ENCODE measurements at places on chromosomes 11 and 22.

DNA sequence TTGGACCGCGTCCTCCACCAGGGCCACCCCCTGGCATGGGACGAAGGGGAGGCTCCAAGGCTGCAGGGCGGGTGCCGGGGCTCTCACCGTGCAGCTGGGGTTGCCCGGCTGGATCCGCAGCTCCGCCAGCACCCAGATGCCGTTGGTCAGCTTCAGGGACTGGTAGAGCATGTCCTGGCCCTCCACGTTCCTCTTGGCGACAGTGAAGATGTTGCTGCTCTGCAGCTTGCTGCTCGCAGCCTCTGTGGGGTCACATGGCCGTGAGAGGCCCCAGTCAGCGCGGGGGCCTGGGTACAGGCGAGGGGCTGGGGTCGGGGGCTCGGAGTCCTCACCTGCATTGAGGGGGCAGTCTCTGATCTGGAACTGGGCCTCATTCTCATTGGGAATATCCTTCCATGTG lies 14.8 kb upstream of the RASL10A start:
- DNase-seq: no peak

- no peak for DNase-seq
Observed at GRCh38 chr11:82458761-82459160, 274.9 kb downstream of the FAM181B start.

GRCh38 chr11:45811571-45812290 lies 6.8 kb downstream of the SLC35C1 start:
- no peak for DNase-seq

- no peak for DNase-seq
Observed at GRCh38 chr22:40421941-40422340, 51.5 kb downstream of the SGSM3 start.

- DNase-seq: no peak
Observed at GRCh38 chr22:41280065-41280464, 5.9 kb downstream of the RANGAP1 start.

GRCh38 chr11:95522874-95523273 lies 266.7 kb downstream of the FAM76B start:
- no peak for DNase-seq

DNA sequence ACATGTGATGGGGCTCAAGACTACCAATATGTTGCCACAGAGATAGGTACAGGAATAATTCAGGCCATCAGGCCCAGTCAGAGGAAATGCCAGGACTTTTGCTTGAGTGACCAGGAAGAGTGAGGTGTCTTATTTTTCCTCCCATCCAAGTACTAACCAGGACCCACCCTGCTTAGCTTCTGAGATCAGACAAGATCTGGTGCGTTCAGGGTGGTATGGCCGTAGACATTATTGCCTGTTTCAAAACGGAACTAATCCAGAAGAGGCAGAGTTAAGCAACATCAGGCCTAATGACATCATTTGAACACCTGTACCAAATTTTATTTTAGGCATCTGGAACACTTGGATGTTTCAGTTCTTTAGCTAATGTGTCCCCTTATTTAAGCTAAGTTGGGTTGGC lies 205.5 kb upstream of the POU2AF2 start:
- no peak for DNase-seq

- DNase-seq: no peak
Observed at GRCh38 chr22:22953791-22954190, 66.2 kb downstream of the IGLL5 start.

GRCh38 chr11:35274909-35275785 lies 136.2 kb downstream of the CD44 start:
- no peak for DNase-seq

DNA sequence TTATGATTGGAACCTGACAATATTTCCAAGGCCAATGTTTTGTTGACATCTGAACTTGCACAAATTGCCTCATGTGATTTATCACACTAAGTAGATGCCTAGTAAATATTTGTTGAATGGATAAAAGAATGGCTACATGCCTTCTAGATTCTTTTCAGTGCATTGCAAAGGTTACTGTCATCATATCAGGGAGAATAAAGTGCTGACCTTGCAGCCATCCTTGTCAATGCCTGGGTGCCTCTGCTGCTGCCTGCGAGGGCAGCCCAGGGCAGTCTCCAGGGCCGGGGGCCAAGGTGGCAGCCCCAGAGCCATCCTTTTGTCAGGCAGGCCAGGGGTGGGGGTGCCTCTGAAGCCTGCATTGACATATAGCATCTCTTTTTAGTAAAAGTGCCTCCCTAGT lies 325.6 kb upstream of the MTNR1B start:
- no peak for DNase-seq

- no peak for DNase-seq
Observed at GRCh38 chr11:19577391-19577975, 135.2 kb upstream of the NAV2 start.

- no peak for DNase-seq
Observed at GRCh38 chr22:44728761-44729324, 23.5 kb upstream of the ARHGAP8 start.
